ENCODE measurements at places on chromosomes 4 and X.

- no peak for DNase-seq
Measured at GRCh38 chr4:1105662-1106061, 7.7 kb downstream of the RNF212 start.

GRCh38 chr4:55259294-55259693 is 86.7 kb upstream of the SRD5A3 start:
- DNase-seq: no peak

DNA sequence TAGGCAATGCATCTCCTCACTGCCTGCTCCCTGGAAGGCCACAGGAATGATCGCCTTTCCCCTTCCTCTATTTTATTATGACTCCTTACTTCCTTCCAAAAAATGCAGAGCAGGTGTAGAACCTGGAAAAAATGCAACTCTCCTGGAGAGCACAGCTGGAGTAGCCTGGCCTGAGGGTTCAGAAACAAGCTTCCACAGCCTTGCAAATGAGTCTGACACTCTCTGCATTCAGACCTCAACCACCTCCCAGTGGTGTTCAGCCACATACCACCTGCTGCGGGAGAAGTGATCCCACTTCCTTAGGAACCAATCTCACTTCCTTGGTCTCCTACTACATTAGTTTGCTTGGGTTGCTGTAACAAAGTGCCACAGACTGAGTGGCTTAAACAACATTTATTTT is 368.1 kb upstream of the NOCT start:
- DNase-seq: no peak

DNA sequence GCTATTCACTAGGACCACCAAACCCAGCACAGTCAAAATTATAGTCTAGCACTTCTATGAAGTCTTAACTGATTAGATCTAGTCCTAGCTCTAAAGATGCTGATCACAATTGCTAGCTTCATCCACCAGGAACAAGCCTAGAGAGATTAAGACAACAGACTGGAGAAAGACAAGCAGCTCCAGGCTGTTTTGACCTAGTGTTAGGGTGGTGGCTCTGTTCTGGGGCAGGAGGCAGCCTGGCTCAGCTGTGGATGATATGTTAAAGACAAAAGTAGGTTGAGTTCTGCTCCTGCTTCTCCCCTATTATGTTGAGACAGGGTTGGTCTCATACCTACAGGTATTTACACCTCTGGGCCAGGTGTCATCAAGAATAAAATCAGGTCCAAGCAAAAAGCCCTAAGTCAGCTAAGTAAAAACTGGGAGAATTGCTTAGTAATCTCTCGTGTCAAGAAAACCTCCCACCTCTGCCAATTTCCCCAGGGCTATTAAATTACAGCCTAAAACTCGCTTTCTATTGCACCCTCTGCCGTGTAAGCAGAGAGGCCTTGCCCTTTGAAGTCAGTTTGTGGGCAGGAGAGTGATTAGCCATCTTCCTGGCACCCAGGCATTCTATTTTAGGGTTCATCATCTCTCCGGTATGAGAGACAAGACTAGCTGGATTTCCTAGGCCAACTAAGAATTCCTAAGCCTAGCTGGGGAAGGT is 39.9 kb downstream of the RAB40AL start:
- DNase-seq: peak; percentile 4

DNA sequence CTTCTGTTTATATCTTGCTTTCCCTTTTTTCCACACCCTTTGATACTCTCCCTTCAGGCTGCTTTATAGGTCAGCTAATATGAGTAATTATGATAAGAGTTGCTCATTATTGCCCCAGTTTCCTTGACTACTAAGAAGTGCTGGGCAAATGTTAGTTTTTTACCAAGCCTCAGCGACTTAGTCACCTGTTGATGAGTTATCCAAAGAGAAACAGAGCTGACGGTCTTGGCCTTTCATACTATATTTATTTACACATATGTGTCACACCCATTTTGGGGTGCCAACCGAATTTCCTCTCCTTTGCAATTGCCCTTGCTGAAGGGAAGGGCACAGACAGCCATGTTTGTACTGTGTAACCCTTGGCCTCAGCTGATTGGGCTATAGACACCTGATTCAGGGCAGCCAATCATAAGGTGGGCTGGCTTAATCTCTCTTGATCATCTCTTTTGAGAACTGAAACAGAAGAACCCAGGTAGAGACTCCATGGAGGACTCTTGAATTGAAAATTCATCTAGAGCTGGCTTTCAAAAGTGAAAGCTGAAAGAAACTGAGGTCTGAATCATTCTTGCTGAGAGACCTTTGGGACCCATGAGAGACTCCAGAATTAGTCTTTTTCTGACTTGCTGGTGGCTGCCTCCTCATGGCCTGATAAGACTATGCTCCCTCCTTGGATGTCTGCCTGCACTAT is 111.7 kb upstream of the RPS6KA3 start:
- DNase-seq: no peak

DNA sequence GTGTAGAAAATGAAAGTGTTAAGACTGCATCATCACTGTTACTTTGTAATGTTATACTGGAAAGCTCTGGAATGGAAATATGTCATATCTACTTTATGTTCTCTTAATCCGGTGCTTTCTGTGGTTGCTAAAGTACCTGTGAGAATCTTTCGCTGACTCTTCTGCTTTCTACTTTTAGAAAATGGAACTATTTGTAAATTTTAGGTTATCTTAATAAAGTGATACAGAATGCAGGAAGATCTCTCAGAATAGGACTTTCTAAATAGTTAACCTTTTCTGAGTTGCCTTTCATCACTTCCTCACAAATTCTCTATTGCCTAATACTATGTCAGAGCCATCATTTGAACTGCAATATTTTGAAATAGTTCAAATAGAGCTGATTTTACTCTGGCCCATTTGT is 69.3 kb downstream of the BMP2K start:
- DNase-seq: no peak

- no peak for DNase-seq
Measured at GRCh38 chr4:141788169-141788915, 152.0 kb downstream of the IL15 start.

DNA sequence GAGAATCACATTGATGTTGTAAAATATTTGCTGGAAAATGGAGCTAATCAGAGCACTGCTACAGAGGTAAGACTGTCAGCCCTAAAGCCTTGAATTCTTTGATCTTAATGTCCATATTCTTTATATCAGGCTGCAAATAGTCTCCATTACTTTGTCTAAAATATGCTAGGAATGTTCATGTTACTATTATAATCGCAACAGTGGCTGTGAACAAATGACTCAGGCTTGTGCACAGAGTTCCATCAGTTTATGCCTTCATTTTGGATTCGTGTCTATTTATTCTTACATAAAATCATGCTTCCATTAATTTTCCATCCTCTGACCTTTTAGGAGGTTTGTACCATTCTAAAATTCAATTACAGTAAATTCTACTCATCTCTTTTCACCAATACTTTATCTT is 182.7 kb downstream of the ANK2 start:
- DNase-seq: no peak

DNA sequence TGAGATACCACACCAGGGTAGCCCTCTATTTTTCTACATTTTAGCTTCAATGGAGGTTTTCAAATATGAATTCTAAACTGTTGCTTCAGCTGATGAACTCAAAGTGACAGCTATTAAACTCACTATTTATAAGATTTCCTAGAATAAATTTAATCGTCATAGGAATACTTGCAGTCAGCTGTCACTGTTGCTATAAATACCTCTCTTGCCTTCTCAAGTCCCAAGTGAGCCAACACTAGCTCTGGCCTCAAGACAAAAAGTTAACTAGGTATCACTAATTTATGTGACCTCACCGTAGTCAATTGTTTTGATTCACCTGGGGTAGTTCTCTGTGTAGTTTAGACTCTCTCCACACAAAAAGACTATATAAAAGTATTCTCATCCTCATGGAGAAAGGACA is 34.3 kb upstream of the PROM1 start:
- no peak for DNase-seq

DNA sequence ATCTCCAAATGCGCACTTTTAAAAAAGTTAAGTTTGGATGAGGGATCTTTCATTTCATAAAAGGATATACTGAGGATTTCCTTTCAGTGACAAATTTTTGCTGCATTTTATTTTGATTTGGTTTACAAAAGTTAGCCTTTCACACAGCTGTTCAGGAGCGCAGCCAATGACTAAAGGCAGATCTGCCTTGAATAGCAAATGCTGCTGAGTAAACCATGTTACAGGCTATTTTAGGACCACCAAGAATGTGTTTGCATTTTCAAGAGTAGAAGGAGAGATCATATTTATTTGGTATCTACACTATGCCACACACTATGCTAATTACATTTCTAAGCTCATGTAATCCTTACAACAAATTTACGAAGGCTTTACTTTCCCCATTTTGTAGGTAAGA is 92.1 kb downstream of the MAMLD1 start:
- no peak for DNase-seq

GRCh38 chr4:7722766-7723387 is 216.8 kb downstream of the AFAP1 start:
- no peak for DNase-seq

- DNase-seq: no peak
Measured at GRCh38 chrX:155997436-155997835, at the start of gene IL9R. Gene IL9R, plus strand, starts transcription at chrX:155997696. Its CDS starts 64 bp downstream, at chrX:155997760.

DNA sequence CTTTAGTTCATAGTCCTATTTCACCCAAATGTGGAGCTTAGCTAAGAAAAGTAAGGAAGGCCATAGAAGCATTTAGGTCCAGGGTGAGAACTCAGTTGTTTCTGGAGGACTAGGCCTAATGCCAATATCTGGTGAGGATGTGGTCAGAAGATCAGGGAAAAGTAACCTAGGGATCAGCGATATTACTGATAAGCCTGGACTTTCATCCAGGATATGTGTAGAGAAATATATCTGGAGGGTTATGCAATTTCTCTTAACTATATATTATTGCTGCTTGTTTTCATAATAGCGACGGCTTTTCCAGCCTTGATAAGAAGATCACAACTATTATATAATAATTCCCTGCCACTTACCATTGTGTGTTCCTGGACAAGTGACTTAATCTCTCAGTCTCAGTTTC is 81.1 kb downstream of the FRAS1 start:
- no peak for DNase-seq

DNA sequence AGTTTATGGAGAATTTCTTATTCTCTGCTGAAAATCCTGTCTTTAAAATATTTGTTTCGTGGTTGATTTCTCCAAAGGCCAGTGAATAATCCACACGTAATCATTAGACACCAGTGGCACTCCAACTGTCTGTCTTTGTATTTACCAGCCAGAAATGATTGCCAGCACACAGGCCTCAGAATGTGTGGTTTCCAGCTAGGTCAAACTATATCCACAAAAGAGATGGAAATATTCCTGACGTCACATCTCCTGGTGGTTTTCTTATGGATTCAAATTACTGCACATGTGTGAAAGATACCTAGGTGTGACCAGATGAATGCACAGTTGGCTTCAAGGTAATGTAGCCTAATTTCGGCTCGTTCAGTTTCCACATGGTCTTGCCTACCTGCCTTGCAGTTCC is 27.2 kb upstream of the TENM3 start:
- no peak for DNase-seq

DNA sequence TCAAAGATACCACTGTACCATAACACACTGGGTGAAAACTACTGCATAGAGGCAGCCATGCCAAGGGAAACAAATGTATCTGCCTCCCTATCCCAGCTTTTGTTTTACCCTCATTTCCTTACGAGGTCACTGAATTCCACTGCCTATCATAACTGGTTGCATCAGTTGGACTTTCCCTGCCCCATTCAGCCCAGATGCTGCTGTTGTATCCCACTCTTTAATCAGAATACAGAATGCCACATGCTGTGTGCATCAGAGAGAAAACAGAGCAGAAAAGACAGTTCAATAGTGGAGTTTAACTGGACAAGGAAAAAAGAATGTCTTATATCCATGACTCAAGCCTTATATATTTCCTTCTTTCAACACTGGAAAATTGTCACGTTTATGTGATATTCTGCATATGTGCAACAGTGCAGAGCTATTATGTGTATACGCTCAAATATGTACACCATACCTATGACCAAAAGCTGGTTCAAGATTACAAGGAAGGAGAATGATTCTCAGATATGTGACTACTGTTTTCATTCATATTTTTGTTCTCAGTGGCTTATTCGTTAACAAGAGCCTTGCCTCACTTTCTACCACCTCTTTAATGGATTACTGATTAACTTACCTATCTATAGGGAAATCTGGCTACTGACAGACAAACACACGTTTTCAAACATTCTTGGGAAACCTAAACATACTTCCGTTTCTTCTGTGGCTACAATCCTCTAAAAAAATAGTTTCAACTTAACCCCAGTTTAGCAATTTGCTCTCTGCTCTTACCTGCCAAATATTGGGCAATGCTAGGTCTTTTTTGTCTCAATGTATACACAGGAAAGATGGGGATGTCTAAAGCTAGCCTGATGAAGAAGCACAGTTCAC is 378.9 kb downstream of the SMARCA1 start:
- DNase-seq: no peak

DNA sequence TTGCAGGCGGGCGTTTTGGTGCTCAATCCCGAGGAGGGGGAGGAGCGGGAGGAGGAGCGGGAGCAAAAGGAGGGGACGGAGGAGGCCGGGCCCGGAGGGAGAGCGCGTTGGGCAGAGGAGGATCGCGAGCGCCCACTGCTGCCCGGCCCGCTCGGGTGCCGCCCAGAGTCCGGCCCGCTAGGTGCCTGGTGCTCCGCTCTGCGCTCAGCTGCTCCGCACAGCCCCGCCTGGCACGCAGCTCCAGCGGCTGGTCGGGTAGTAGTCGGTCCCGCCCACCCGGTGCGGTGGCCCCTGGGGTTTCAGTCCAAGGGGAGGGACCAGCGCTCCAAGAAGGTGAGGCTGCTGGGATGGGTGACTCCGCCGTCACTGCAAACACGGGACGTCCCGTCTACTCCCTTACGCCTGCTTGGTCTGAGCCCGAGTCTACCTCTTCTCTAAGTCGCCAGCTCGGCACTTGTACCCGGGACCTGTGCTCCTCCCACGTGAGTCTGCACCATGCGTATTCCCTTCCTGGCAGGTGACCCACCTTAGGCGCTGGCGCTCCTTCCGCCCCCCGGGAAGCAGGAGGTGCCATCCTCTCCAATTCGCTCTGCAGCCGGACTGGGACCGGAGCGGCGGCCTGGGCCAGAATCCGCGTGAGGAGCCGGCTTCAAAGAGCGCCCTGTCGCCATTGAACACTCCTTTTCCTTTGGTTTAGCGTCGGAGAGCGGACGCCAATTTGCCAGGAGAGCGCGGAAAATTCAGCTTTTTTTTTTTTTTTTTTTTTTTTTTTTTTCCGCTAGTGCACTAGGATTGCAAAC is 405 bp upstream of the HS3ST1 start:
- DNase-seq: no peak

DNA sequence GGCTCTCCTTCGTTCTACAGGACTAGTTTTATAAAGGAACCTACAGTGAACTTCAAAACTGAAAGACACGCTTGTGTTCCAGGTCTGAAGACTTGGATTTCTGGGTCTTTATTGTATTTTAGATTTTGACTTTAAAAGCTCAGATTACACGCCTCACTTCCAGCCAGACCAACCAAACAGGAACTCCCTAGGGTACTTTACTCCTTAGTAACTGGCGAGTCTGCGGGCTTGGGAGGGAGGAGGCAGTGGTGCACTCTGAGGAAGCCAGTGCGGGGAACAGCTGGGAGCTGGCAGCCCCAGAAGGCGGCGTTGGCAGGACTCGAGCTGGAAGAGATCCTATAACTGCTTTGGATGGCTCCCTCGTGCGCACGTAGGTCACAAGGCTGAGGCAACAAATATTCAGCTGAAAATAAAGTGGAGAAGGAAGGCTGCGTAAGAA is 391 bp upstream of the PHKA1 start:
- DNase-seq: peak; percentile 17
